Fibroblast of lung (primary cell): ENCODE measurements at places on chromosomes 11 and 22. TPM values are rescaled to one million over a fixed set of nuclear protein-coding genes. Genes with fewer than 3 reads are reported as not detected.

- DNase-seq, result no peak
Observed at GRCh38 chr22:40660730-40661129, 18.6 kb upstream of the MCHR1 start.

- peak; percentile 95 for DNase-seq
Observed at GRCh38 chr11:65329944-65330403, 3.7 kb upstream of the DPF2 start.

The ROBO3 gene
- 7.2 and 8.8 TPM in 2 replicates for polyA plus RNA-seq

The SULT4A1 gene
- 0.09 and 0.16 TPM in 2 replicates for polyA plus RNA-seq

DNA sequence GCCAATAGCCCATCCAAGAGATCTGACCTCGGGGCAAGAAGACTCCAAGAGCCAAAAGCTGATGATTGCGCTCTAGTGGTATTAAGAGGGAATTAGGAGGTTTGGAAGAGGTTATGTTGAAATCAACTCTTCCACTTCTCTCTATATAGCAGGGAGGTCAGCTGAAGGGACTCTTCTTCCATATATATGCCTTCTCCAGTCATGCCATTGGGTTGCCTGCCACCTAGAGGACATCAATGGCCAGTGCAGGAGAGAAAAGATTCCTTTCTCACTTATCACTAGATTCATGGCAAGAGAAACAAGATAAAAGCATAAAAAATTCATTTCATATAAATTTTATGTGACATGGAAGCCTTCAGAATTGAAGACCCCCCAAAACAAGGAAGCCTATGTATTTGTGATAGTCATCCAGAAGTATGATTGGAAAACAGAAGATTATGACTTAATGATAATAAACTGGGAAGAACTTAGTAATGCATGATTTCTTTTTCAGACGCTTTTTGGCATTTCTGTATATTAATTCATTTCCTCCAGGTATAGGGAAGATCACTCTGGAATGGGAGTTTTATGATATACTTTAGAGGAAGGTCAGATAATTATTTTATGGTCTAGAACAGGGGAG lies 435.1 kb upstream of the DDI1 start:
- peak; percentile 77 for DNase-seq

DNA sequence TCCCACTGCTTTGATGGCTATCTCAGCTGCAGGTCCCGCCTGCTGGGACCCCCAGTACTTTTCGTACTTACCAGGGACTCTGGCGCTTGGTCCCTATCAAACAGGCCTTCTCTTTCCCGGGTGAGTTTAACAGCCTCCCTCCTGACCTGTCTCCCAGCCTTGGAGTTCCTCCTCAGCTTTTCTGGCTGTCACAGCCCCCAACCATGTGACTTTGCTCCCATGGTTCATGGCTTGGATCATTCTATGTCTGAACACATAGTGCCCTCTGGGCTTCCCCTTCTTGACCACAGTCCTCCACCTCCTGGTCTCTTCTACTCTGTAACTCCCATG lies 56.9 kb downstream of the PARVA start:
- peak; percentile 35 for DNase-seq

The SNX32 gene
- 0.33 and 0.66 TPM in 2 replicates for polyA plus RNA-seq

- no peak for DNase-seq
Observed at GRCh38 chr22:38788846-38789245, 5.1 kb downstream of the DNAL4 start.

DNA sequence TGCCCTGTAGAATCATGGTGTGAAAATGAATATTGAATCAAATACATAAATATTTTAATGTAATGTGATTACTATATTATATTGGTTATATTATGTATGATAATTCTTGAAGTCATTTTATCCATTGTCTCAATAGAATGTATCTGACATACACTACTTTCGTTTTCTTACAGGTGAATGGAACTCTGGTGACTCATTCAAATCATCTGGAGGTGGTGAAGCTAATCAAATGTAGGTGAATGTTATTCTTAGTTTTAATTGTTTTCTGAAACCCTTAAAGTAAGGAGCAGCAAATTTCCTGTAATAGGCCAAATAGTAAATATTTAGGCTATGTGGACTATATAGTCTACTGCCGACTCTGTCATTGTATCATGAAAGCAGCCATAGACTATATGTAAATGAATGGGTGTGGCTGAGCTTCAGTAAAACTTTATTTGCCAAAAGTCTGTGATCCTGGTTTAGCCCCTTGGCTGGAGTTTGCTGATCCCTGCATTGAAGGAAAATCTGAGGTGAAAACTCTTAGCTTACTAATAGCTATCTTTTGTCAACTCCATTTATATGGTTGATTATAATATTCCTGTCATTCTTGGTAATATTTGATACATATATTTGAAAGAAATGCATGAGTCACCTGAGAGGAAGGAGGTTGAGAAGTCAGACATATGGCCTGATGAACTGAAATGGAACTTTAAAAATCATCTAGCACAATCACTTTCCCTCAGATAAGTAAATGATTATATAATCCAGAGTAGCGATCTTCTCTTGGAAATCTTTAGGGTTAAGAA lies 87.2 kb upstream of the GRIK4 start:
- no peak for DNase-seq

The FIBIN gene
- 14.9 and 27.3 TPM in 2 replicates for polyA plus RNA-seq

- peak; percentile 79 for DNase-seq
Observed at GRCh38 chr11:27158456-27159334, 118.1 kb downstream of the BBOX1 start.

DNA sequence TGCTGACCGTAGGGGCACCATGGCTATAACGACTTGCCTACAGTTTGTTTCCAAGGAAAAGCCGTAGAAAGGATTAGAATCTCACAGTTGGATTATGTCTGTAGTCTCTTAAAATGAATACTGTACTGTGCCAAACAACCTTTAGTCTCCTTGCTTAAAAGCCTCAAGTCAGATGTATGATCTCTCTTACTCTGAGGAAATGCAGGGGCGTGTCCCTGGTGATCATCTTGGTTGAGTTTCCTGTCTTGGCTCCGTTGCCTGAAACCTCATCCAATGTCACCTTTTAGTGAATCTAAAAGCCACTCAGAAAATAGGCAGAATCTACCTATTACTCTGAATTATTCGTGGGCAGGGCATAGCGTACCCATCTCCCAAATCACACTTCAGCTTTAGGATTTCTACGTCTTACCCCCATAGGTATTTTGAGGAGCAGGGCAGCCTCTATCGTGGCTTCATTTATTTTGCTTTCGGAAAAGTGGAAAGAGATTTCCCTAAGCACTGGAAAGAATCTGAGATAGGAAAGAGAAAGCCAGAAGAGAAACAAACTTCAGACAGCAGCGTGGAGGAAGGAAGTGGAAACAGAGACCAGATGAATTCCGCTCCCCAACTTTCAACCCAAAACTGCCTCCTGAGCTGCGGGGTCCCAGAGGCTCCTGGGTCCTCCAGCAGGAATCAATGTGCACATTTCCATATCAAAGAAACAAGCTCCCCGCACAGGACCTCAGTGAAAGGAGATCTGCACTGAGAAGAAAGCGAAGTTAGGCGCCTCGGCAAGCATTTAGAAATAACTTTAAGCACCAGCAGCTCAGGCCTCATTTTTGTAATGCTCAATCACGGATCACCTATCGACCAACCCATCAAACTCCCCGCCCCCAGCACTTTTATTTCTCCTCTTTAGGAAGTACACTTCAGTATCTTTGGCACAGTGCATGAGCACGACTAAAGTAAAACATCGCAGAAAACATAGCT lies 245.8 kb downstream of the ETS1 start:
- DNase-seq, result no peak

- DNase-seq, result no peak
Observed at GRCh38 chr22:48405741-48406140, 1421.9 kb downstream of the BRD1 start.

The SCN4B gene
- polyA plus RNA-seq, result 1.5 and 5.8 TPM in 2 replicates

The AP2A2 gene
- 46.1 and 65.6 TPM in 2 replicates for polyA plus RNA-seq

The RFPL1 gene
- polyA plus RNA-seq, result not detected in 2 replicates

The CTSW gene
- 0.10 TPM in 1 of 2 replicates, not detected in the other for polyA plus RNA-seq

The MFRP gene
- polyA plus RNA-seq, result not detected in 2 replicates

- DNase-seq, result no peak
Observed at GRCh38 chr11:17585911-17586695, 39.0 kb downstream of the OTOG start.

The CASP1 gene
- polyA plus RNA-seq, result 45.4 and 49.9 TPM in 2 replicates

The PTPN5 gene
- polyA plus RNA-seq, result not detected in 2 replicates

The MYO7A gene
- polyA plus RNA-seq, result 0.01 and 0.05 TPM in 2 replicates

The RIMBP3C gene
- polyA plus RNA-seq, result 0.02 and 0.03 TPM in 2 replicates

DNA sequence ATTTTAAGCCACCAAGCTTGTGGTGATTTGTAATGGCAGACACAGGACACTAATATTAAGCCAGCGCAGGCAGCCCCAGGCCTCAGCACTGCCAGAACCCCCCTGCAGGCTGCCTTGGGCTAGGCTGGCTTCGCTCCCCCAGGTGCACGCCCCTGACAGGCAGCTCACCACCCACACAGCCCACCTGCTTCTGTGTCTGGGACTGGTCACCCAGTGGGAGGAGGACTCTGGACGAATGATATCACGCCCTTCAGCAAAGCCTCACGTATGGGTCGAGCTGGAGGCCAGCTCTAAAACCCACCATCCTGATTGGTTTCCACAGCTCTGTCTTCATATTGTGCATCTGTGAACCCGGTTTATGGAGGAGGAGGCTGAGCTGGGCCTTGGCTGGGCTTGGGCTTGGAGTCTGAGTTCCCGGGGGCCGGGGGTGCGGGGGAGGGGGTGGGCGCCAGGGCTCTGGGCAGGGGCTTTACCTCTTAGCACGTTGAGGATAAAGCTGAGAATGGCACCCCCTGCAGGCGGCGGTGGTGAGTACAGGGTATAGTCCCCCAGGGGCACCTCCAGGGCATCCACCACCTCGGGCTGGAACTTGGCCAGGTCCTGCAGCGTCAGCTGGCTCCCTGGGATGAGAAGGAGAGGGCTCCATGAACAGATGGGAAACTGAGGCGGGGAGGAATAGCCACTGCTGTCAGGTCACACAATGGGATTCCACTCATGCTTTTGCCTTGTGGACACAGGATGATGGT lies 13.8 kb downstream of the GGT5 start:
- no peak for DNase-seq

The TEX54 gene
- polyA plus RNA-seq, result not detected in 2 replicates

The CFAP300 gene
- 5.6 and 6.4 TPM in 2 replicates for polyA plus RNA-seq

DNA sequence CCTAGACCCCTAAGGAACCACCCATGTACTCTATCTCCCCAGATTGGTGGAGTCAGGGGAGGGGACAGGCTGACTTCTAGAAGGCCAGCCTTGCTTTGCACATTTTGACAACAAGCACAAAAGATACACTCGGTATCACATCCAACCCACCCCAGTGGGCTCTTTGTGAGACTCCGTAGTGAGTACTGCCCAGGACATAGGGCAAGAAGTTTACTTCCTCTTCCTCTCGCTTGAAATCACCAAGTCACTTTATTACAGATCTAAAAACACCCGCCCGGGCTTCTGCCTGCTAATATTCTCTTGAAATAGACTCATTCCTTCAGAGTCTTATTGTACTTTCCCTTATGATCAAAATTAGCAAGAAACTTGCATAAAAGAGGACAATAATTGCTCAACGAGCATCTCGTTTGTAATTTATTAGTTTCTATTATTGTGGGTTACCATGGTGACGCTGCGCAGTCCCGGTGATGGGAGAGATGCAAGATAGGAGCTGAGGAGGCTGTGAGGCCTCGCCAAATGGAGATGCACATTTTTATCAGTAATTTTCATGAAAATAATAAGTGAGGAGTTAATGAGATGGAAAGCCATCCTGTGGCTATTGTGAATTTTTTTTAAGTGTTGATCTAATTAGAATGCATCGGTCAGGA lies 96.9 kb downstream of the FEZ1 start:
- no peak for DNase-seq

The ZNF280B gene
- polyA plus RNA-seq, result 0.81 and 0.90 TPM in 2 replicates

The OR8D1 gene
- polyA plus RNA-seq, result not detected in 2 replicates

GRCh38 chr11:43458486-43458885 lies 99.8 kb downstream of the TTC17 start:
- DNase-seq, result no peak

- no peak for DNase-seq
Observed at GRCh38 chr11:33284818-33285217, 27.6 kb downstream of the HIPK3 start.

The ADAMTS15 gene
- 14.9 and 18.2 TPM in 2 replicates for polyA plus RNA-seq

DNA sequence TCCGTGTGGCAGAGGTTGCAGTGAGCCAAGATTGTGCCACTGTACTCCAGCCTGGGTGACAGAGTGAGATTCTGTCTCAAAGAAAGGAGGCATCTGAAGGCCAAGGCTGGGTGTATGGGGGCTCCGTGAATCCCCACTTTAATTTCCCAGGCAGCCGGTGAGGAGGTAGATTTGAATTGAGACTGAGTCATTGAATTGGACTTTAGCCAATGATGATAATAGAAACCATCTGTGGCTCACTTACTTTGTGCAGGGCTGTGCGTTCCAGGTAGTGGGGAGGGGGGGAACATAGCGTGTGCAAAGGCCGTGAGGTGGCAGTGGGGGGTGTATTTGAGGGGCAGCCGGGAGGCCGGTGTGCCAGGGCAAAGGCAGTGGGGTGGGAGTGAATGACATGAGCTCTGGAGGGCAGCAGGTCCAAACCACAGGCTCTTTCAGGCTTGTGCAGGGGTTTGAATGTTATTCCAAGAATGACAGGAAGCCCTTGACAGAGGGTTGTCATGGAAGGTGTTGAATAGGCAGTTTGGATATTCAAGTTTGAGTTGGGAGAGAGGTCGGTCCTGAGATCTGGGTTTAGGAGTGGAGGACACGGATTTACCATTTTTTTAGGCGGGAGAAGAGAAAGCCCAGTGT lies 6.1 kb downstream of the ARHGAP8 start:
- DNase-seq, result peak; percentile 42

DNA sequence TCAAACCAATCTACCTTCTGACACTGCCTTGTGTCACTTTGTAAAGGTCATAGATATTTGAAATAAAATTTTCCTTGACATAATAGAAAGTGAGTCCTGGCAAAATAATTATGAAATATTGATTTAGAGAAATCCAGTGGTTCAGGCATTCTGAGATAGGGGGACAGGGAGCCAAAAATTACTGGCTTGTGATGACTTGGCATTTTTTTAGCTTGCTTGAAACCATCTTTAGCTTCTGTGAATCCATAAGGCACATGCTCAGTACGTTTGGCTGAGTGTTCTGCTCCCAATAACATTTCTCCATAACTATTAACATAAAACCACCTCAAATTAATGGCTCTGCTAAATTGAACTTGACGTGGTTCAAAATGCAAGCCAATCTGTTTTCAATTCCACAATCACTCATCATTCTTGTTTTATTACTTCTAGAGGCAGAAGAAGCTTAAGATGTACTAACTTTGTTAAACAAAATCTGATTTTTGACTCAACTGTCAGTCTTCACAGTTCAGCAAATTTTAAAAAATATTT lies 209.0 kb downstream of the LRRC4C start:
- no peak for DNase-seq

- no peak for DNase-seq
Observed at GRCh38 chr22:50734986-50735738, 2.8 kb upstream of the ACR start.

DNA sequence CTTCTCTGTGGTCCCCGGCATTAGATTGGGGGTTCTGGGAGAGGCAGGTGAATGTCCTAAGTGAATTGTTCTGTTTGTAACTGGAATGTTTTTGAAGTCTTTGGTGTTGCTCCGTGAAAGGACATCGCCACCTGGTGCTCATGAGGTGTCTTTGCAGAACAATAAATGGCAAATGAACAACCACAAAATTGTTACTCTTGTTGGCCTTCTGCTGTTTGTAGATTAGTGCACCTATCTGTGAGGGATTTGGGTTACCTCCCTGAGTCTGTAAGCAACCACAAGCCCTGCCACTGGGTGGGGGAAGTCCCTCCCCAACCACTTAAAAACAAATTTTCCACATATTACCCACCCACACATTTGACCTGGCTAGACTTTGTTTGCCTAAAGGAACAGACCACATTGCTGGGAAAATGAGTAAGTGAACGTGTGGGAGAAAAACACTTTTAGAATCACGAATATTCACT lies 4.7 kb downstream of the MPEG1 start:
- peak; percentile 72 for DNase-seq

The ABTB2 gene
- polyA plus RNA-seq, result 1.0 and 3.3 TPM in 2 replicates
